ENCODE measurements at places on chromosomes 1 and 21.

DNA sequence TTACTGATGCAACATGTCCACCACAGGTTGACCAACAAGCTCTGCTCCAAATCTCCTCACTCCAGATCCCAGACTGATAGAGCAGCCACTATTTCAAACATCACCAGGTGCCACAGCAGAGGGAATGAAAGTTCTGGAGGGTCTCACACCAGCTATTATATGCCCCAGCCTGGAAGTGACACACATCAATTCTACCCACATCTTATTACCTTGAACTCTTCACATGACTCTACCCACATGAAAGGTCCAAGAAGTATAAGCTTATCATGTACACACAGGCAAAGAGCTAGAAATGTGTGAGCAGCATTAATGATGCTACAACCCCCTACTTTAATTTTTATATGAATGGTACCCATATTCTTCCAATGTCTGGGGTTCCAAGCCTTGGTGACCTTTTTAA, 64.2 kb downstream of the SH3GLB1 start:
- no peak for DNase-seq

- no peak for DNase-seq
These were observed 12.4 kb upstream of the KCNJ15 start for GRCh38 chr21:38244407-38244787.

GRCh38 chr1:17158961-17159360, 39.7 kb upstream of the PADI2 start:
- no peak for DNase-seq

GRCh38 chr1:176603696-176604095, 140.7 kb downstream of the PAPPA2 start:
- DNase-seq = no peak

GRCh38 chr1:239655023-239655422, 268.7 kb downstream of the CHRM3 start:
- DNase-seq = no peak

DNA sequence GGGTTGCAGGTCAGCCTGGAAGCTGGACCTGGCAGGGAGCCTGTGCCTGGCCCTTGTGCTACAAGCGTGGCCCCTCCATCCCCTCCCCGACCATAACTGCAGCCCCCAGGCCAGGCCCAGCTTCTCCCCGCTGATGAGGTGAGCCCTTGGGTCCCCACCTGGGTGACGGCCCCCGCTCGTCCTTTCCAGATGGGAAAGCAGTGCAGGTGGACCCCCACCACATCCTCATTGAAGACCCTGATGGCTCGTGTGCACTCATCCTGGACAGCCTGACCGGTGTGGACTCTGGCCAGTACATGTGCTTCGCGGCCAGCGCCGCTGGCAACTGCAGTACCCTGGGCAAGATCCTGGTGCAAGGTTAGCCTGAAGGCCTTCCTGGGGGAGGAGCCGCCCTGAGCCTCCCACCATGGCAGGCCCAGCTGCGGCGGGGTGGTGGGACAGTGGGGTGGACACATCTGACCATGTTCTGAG, 56.9 kb downstream of the TRIM11 start:
- no peak for DNase-seq

GRCh38 chr1:22471078-22471477, 19.4 kb downstream of the ZBTB40 start:
- no peak for DNase-seq

GRCh38 chr1:183219616-183220009, 33.5 kb downstream of the LAMC2 start:
- DNase-seq = no peak

Data from stimulated activated CD4-positive, alpha-beta T cell treated with anti-CD3 and anti-CD28 coated beads, Interleukin-2, amount 100 ng/mL, for 4 hours (primary cell).